ENCODE measurements at places on chromosomes 12 and 14.

DNA sequence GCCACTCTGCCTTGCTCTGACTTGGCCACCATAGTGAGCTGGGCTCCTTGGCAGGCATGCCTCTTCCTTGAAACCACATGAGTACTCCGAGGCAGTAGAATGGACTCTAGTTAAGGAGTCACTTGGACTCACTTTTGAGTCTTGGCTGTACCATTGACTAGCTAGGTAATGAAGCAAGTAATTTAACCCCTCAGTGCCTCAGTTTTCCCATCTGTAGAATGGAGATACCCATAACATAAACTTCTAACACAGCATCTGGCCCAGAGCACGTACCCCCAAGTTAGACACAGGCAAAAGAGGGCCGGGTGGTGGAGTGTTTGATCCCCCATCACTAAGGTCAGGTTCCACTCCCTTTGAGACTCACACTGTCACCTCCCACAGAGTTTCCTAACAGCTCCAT lies 8.3 kb downstream of the KRT77 start:
- DNase-seq: no peak

- no peak for DNase-seq
These were observed 21.7 kb downstream of the LIMA1 start for GRCh38 chr12:50261654-50262053.

- peak; percentile 21 for DNase-seq
These were observed 161.4 kb downstream of the TTC7B start for GRCh38 chr14:90654831-90655276.

DNA sequence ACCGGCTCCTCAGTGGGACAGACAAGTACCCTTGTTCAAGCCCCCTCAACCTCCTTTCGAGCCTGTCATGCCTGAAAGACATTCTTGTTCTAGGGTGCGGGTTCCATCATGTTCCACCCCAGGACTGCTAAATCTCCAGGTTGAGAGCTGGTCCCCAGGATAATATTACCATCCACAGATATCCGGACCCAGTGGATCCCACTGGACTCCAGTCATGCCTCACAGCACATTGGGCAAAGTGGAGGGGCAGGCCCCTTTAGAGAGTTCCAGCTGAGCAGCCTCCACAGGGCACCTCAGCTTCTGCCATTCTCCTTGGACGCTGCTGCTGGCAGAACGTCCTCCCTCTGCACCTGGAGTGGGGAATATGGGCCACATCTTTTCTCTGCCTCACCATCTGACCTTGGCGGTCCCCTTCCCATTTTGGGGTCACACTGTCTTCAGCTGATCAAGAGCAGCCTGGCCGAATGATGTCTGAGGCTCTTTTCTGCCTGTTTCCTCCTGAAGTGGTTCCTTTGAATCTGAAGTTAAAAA lies 137.4 kb downstream of the BCL11B start:
- no peak for DNase-seq

DNA sequence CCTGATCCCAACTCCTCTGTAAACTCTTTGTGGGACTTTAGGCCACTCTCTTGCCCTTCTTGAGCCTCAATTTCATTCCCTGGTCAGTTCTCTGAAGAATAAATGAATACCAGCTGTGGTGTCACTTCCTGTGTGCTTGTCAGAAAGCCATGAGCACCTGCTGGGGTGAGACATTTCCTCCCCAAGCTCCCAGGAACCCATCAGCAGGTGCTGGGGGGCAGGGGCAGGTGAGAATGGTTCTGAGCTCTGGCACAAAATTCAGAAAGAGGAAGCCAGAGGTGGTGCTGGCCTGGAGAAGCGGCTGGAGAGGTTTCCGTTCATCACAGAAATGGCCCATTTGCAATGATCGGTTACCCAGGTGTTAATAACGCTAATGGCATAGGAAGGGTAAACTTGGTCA lies 14.9 kb downstream of the LHX5 start:
- DNase-seq: no peak

- DNase-seq: peak; percentile 24
These were observed 49.2 kb upstream of the EIF5 start for GRCh38 chr14:103284574-103285467.

- no peak for DNase-seq
These were observed 17.4 kb downstream of the P2RX4 start for GRCh38 chr12:121227294-121227693.

DNA sequence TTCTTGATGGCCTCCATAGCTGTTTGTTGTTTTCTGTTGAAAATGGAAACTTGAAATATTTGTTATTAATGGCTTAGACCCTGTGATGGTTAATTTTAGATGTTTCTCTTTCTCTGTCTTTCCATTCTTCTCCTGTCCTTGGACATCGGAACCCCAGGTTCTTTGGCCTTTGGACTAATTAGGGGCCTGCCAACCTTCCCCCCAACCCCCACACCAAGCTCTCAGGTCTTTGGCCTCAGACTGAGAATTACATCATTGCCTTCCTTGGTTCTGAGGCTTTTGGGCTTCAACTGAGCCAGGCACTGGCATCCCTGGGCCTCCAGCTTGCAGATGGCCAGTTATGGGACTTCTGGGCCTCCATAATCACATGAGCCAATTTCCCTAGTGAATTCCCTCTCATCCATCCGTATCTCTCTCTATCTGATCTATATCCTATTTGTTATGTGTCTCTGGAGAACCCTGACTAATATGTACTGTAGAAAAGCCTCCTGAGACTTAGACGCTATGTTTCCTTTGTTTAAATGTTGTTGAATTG lies 71.6 kb downstream of the FGD4 start:
- no peak for DNase-seq

GRCh38 chr12:66203820-66204219 lies 14.8 kb downstream of the IRAK3 start:
- DNase-seq: no peak

- no peak for DNase-seq
These were observed 162.7 kb downstream of the GRIP1 start for GRCh38 chr12:66516133-66516532.

DNA sequence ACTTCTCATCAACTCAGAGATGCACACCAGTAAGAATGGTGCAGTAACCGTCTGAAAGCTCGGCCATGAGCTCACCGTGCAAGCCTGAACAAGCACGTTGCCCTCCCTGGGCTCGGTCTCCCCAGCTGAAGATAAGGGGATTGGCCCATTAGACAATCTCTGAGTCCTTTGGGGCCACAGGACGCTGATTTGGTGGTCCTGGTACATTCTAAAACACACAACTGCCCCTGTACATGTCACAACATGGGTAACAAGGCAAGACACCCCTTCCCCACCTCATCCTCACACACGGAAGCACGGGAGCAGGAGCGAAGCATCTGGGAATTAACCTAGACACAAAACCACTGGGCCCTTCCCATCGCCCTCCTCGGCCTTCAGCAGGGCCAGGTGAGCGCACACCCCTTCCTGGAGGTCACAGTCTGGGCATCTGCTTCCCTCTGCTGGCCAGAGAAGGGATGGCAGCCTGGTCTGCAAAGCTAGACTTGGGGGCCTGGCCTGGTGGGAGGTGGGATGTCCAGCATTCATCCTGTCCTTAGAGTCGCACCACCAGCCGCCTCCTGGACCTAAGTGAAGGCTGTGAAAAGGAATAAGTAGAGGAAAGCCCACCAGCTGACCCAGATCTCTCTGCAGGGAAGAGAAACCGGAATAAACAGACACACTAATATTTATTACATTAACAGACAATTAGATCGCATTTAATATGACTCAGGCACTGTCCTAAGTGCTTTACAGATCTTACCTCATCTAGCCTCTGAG lies 18.9 kb upstream of the SMUG1 start:
- peak; percentile 55 for DNase-seq

GRCh38 chr14:37437490-37437889 lies 157.6 kb downstream of the FOXA1 start:
- DNase-seq: no peak

DNA sequence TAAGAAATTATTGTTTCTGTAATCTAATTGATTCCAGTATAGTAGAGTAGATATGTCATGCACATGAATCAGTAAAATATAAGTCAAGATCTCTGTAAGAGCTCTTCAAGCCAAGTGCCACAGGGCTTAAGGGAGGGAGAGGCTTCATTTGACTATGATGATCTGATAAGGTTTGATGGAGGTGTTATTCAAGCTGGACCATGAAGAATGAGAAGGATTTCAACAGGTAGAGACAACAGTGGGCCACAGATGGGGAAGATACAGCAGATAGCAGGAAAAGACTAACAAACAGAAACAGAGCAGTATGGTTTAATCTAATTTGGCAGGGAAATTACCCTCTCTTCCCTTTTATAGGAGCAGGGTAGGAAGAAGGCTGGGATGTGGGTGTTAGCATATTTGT lies 40.6 kb upstream of the FKBP4 start:
- no peak for DNase-seq

GRCh38 chr14:45715946-45716345 lies 462.9 kb upstream of the MIS18BP1 start:
- DNase-seq: peak; percentile 32

DNA sequence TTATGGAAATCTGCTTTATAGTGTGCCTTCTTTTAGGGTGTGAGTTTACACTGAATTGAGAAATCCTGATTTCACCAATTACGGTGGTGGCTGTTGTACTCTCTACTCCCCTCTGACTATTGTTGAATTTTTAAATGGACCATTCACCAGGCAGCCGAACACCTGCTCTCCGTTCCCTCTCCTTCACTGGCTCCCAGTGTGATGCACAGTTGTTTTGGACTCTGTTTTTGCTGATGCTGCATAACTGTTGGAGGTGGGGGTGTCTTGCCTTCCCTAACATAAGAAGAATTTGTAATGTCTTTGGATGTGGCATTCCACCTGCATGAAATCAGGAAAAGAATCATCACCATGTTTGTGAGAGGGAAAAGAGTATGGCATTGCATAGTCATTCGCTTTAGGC lies 341.2 kb downstream of the SNAPC1 start:
- DNase-seq: no peak

DNA sequence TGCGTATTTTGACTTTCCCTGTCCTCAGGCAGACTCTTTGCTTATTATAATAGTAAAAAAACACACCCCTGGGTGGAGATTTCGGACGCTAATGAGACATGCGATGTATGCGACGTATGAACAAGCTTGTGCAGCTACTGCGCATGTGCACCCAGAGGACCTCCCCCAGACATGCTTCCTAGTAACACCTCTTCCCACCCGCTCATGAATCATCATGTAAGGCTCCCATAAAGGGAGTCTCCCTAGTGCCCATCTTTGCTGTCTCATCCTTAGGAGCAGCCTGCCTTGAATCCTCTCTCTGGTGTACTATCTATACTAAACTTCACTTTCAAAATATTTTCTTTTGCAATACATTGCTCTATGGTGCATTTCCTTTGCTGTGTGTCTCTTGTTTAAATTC lies 210.1 kb downstream of the TMEM132D start:
- peak; percentile 67 for DNase-seq

DNA sequence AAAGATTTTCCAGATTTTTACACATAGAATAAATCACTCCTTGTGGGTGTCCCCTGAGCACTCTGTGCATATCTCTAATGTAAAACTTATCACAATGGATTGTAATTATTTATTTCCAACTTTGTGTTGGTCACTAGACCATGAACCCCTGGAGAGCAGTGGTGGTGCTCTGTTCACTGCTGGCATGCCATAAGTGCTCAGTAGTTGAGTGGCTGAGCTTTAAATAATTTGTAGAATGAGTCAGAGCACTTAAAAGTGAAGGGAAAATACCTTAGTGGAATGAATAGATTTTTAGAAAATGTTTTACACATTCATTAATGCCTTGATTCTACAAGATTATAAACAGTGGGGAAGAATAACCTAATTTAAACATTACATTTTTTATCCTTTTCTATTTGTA lies 6.3 kb downstream of the MGAT4C start:
- no peak for DNase-seq

GRCh38 chr14:56199095-56199981 lies 81.1 kb downstream of the PELI2 start:
- peak; percentile 93 for DNase-seq

DNA sequence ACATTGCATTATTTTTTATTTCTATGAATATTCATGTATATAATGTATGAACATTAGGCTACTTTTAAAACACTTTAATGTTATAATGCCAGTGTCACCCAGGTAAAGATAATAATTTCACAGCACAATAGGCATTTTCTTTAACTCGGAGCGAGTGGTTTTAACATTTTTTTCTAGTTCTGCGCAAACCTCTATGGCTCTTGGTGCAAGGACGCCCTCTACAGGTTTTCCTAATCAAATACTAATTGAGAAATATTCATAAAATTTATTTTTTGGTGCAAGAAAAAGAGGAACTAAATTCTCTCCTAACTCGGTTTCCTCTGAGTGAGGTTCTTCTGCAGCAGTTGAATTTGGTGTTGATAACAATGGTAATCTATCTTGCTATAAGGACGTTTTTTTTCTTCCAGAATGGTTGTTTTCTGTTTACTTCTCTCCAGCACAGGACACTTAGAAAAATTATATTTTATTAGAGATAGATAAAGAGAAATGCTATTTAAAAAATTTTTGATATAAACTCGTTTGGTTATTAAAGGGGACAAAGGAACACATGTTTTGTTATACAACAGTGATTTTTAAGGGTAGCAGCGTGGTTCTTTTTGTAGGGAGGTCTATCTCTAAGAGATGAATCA lies 2.4 kb upstream of the WIF1 start:
- DNase-seq: peak; percentile 8

DNA sequence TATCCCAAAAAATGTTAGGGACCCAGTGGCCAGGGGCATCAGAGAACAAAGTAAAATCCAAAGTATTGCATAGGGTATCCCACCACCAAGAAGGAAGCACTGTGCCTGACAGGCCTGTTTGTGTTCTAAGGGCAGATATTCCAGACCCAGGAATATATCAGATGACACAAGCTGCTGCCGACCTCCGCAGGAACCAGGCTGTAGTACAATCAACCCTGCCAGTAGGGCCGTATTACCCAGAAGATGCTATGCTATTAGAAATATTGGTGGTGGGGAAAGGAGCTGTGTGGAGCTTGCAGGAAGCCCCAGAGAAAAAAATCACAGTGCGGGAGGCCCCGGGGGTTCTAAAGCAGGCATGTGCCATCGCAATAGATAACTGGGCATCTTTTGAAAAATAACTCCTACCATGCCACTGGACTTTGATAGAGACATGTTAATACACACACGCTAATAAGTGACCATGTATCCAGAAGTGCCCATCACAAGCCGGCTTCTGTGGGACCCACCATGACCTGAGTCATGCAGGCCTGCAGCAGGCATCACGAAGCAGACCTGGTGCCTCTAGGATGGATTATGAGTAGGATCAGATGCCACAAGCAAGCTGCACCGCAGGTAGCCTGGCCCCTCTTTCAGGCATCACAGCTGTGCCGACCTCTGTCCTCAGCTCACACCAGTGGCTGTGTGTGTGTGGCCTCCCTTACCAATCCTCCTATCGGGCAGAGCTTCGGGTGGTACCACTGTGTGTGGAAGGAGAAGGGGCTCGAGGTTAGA lies 242.7 kb downstream of the BCL11B start:
- no peak for DNase-seq

DNA sequence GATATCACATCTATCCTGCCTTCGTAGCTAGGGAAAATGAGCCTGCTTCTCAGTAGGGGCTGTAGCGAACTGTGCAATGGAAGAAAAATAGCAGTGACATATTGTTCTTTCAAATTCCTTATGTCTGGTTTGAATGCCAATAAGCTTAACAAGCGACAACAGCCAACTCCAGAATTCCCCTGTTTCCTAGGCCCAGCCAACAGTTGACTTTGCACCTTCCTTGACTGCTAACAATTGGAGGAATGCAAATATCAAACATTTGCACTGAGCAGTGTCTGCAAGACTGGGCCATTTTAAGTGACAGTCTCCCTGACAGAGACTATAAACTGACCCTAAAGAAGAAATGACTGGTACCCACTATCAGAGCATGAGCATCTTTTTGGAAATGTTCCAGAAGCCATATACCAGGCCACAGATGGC lies 12.0 kb upstream of the SERPINA1 start:
- no peak for DNase-seq
